ENCODE measurements at places on chromosomes 4 and X. TPM values are rescaled to one million over a fixed set of nuclear protein-coding genes. Genes with fewer than 3 reads are reported as not detected.

- H3K27ac ChIP-seq, result no peak overlapping the region
- H3K36me3 ChIP-seq, result no peaks in the 10 kb centered on the region
- H3K27me3 ChIP-seq, result peaks cover 7% of the 10 kb centered on the region
Observed at GRCh38 chr4:10733481-10734062, 49.0 kb upstream of the CLNK start.

GRCh38 chr4:91319556-91320268 lies 984.1 kb upstream of the GRID2 start:
- no peak overlapping the region for H3K4me3 ChIP-seq
- H3K36me3 ChIP-seq, result no peaks in the 10 kb centered on the region
- no peaks in the 10 kb centered on the region for H3K27me3 ChIP-seq
- no peaks in the 10 kb centered on the region for H3K4me1 ChIP-seq

- no peaks in the 10 kb centered on the region for H3K36me3 ChIP-seq
- no peaks in the 10 kb centered on the region for H3K4me1 ChIP-seq
- no peak overlapping the region for H3K27ac ChIP-seq
- no peaks in the 10 kb centered on the region for H3K27me3 ChIP-seq
Observed at GRCh38 chr4:125353131-125353530, 38.4 kb downstream of the FAT4 start.

GRCh38 chr4:73252001-73252400 lies 6.6 kb downstream of the ANKRD17 start:
- no peak overlapping the region for H3K4me3 ChIP-seq
- H3K27me3 ChIP-seq, result no peaks in the 10 kb centered on the region
- no peak overlapping the region for H3K27ac ChIP-seq
- H3K36me3 ChIP-seq, result peaks cover 26% of the 10 kb centered on the region

- no peaks in the 10 kb centered on the region for H3K27me3 ChIP-seq
- peaks cover 56% of the 10 kb centered on the region for H3K4me1 ChIP-seq
- no peak for DNase-seq
- peak overlapping the region; percentile 15 for H3K27ac ChIP-seq
Observed at GRCh38 chr4:36278789-36279188, 2.6 kb upstream of the DTHD1 start.

- H3K36me3 ChIP-seq, result peaks cover 2% of the 10 kb centered on the region
- H3K4me1 ChIP-seq, result no peaks in the 10 kb centered on the region
- H3K27ac ChIP-seq, result no peak overlapping the region
- no peak overlapping the region for H3K4me3 ChIP-seq
- no peak for DNase-seq
Observed at GRCh38 chr4:6509587-6509986, 37.2 kb upstream of the PPP2R2C start.

DNA sequence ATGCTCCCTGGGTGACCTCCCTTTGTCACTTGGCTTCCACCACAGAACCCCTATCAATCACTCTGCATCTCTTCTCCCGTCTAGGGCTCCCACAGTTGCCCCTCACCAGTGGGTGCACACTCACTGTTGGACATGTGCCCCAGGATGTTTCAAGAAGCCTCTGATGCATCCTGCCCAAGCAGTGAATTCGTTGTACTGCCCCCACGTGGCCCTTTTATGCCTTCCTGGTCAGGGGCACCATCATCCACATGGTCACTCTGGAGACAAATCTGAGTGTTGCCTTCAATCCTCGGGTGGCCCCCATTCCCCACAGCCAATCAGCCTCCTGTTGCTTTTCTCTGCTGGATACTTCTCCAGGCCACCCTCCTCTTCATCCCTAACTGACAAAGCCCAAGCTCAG lies 12.2 kb downstream of the ITIH6 start:
- H3K27ac ChIP-seq, result no peak overlapping the region
- no peaks in the 10 kb centered on the region for H3K4me1 ChIP-seq
- H3K4me3 ChIP-seq, result no peak overlapping the region
- no peaks in the 10 kb centered on the region for H3K36me3 ChIP-seq
- no peaks in the 10 kb centered on the region for H3K27me3 ChIP-seq
- DNase-seq, result peak; percentile 24

ARHGAP24 gene
- not detected for total RNA-seq

XK gene
- total RNA-seq, result not detected

USP17L10 gene
- not detected for total RNA-seq

SH2D1A gene
- 30.5 TPM for total RNA-seq

CCNB3 gene
- 0.14 TPM for total RNA-seq

GJB1 gene
- not detected for total RNA-seq

LRBA gene
- total RNA-seq, result 62.4 TPM

CWH43 gene
- total RNA-seq, result not detected

RASSF6 gene
- not detected for total RNA-seq

SGCB gene
- total RNA-seq, result 14.3 TPM

DCX gene
- not detected for total RNA-seq

PCYT1B gene
- 0.14 TPM for total RNA-seq
